ENCODE measurements at places on chromosomes 11 and 22. TPM values are rescaled to one million over a fixed set of nuclear protein-coding genes. Genes with fewer than 3 reads are reported as not detected.

- DNase-seq = no peak
These were observed 19.0 kb upstream of the LRRC32 start for GRCh38 chr11:76689313-76690260.

GLYATL2 gene
- total RNA-seq = not detected

DRD4 gene
- total RNA-seq = 0.26 TPM

RIMBP3C gene
- total RNA-seq = 0.20 TPM

WT1 gene
- total RNA-seq = not detected

DNA sequence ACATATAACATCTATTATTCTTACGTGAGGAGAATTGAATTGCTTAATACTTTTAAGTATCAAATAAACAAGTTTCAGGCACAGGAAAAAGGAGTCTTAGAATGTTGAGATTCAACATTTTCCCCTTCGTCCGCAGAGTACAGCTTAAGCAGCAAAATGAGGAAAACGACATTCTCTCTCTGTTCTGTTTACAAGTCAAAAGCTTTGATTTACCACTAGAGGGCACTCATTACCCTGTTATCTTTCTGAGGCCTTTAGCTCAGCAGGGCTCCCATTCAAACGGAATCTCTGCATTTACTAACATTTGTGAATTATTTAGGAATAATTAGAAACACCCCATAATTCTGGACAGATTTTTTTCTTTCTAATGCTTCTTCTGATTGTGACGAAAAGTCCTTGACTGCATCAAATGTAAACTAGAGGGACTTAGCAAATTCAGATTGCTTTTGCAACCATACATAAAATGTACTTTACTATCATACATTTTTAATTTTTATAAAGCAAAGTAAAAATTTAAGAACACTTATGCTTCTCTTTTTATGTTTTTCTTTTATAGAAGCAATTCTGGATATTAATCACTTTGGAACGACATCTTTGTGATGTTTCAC lies 75.0 kb downstream of the JRKL start:
- no peak for DNase-seq

KRTAP5-1 gene
- not detected for total RNA-seq

DNA sequence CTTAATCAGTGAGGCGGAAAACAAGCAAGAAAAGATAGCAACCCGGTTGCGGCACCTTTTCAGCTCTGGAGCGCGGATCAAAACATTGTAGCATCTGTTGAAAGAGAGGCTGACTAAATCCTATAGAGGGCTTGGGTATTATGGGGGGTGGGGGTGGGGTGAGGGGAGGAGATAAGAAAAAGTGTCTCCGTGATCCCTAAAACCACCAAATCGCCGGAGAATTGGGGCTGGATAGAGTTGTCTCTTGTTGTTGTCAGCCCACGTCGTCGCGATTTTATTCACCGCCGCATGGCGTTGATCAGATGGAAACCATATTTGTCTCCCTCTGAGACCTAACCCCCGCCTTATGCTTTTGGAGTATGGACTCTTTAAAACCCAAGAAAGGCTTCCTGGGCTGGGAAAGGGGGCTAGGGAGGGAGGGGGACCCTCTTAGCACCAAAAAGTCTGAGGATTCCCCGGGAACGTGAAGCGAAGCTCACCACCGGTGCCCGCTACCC lies 13.0 kb downstream of the PAX6 start:
- DNase-seq = no peak

DNA sequence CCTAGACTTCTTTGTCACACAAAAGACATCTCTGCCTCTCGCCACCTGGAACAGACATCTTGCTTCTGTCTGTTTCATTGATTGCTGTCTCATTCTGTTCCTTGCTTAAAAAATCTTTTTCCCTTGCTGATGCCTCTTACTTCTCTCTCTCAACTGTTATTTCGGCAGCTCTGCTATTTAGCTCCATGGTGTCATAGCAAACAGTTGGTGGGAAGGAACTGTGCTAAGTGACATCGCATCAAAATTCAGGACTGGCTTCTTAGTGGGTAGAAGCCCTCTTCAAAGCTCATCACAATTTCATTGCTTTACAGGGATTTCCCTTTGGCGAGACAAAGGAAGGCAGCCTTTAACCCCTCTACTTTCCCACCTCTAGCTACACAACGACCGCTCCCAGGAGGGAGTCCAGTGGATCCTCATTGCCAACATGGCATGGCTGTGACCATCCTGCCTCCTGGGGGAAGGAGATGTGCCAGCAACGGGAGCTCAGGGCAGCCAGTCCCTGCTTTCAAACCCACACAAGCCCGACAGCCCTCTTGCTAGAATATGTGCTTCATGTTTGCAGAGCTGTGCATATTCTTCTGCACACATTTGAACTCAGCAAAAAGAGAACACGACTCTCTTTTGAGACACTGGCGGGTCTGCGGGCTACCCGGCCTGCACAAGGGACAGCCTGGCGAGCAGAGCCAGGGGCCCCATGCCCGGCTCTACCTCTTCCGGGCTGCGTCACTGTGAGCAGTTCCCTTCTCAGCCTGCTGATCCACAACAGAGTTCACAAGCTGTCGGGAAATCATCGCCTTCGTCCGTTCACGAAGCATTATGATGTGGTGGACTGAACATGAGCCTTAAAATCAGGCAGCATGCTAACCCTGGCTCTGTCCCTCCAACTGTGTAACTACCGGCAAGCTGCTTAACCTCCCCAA lies 51.1 kb upstream of the JAM3 start:
- no peak for DNase-seq

SERPING1 gene
- total RNA-seq = 0.41 TPM

DNA sequence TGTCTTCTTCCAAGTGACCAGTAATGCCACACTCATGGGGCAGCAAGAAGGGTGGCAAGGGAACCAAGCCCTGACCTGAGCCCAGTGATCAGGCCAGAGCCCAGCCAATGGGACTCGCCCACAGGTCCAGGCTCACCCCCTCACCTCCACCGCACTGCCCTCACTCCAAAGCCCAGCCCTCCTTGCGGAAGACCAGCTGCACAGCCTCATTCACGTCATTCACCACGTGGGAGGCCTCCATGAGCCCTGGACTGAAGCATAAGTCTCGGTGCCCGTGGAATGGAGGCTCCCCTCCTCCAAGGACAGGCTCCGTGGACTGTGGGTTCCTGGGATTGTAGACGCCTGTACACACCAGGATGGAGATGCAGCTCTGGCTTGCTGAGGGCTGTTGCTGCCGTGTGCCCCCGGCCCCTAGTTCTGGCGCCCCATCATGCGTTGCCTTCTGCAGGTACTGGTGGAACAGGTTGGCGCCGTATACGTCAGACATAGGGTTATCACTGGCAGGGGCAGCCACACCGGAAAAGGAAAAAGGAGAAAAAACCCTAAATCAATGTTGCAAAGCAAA lies 16.8 kb upstream of the TMEM121B start:
- DNase-seq = no peak

- no peak for DNase-seq
These were observed 35.2 kb upstream of the EXPH5 start for GRCh38 chr11:108628812-108629211.

DNA sequence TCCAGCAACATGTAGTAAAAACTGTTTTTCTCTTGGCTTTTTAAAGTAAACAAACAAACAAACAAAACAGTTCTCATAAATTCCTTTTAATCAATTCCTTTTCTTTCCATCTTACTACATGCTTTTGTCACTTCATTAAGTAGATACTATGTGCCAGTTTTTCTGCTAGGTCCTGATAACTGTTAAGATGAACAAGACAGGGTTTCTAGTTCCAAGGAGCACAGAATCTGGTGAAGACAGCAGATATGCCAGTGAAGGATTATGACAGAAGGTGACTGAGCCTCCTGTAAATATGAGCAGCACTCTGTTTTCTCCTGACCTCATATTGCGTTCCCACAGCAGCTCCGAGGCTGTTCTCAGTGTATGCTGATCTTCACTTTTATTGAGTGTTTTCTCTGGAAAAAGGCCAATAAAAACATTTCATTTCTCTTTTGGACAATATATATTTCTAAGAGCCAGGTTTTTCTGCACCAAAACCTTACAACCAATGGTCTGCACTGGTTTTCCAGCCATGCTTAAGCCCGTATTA lies 45.8 kb downstream of the HEPHL1 start:
- DNase-seq = no peak

SUSD2 gene
- 0.56 TPM for total RNA-seq

- DNase-seq = no peak
These were observed 622.3 kb upstream of the CADM1 start for GRCh38 chr11:116126562-116126961.

Data from activated naive CD8-positive, alpha-beta T cell treated with anti-CD3 and anti-CD28 coated beads for 36 hours (primary cell).